T-helper 2 cell treated with Interferon-gamma antibody and Interleukin-4, amounts not matched to agents 5 μg/mL and 100 μg/mL, for 36 hours (primary cell): ENCODE measurements at places on chromosomes 12 and 14.

DNA sequence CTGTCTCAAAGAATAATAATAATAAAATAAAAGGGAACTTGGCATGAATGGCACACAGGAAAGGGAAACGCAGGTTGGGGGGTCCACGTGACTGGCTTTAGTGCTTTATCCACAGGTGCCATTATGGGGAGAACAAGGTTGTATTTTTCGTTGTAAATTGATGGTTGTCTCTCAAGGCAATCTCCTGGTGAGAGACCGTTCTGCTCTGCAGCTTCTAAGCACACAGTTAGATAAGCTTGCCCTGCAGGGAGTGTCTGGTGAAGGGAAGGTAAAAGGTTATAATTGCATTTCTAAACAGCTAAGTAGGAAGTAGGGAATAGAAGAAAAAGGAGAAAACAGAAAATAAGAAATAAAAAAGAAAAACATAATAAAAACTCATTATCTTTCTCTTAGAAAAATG lies 69.1 kb upstream of the CPSF6 start:
- DNase-seq, result no peak

DNA sequence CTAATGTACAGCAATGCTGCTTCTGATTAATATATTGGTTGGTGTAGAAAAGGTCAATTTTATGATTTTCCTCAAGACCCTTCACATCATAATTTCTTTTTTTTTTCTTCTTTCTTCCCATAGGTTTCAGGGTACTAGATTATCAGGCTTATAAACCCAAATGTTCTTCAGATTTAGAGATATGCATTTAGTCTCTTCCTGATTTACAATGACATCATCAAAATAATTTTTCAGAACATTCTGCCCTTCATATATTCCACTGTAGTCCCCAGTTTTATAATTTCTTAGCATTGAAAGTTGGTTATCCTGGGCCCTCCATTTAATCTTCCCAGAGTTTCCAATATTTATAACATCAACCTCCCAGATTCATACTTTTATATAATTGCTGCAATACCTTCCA lies 226.7 kb upstream of the LRFN5 start:
- DNase-seq, result no peak

- DNase-seq, result peak; percentile 69
Observed at GRCh38 chr14:58749066-58749669, 111.4 kb downstream of the DACT1 start.

DNA sequence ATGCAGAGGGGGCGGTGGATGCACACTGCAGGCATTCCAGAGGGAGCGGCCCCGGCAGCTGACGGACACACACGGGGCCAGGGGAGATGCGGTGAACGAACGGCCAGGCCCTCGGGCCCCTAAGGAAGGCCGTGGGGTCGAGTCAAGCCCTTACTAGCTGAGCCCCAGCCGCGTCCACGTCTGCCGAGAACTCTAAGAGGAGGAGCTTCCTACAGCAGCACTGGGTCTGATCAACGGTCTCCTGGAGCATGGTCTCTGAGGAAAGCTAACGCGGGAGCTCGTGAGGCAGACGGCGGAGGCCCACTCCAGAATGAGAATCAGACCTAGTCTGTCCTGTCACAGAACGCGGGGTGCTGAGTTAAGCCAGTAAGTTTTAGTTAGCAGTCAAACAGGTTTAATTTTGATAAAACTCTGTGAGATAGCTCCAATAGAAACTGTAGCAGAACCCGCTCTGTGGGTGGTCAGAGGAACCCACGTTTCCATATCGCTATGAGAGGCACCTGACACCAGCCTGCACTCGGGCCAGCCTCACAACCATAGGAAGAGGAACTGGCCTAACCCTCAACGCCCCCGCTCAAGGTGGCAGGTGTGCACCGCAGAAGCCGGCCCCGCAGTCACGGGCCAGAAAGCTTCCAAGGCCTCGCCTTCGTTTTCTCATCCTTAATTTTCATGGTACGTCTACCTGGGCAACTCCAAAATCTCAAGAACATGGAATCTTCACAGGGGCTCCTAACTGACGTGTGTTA lies 55.5 kb downstream of the CDC42BPB start:
- no peak for DNase-seq

GRCh38 chr12:9928607-9929006 lies 3.6 kb downstream of the CLEC2A start:
- DNase-seq, result no peak

DNA sequence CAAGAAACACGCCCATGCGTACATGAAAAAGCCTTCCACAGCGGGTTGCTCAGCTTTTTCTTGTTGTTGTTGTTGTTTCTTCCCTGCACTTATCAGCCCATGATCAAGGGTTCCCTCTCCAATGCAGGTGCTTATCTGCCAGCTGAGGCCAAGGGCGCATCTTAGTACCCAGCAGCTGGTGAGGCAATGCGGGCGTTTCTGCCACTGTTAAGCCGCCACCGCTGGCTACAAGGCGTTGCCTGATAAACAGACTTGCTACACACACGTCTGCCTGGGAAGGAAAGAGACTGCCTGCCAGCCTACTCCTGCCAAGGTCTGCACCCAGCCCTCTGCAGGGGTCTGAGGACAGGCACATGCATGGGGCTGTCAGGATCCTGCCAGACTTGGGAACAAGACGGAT lies 345.9 kb downstream of the BCL11B start:
- DNase-seq, result no peak

- DNase-seq, result no peak
Observed at GRCh38 chr12:4214877-4215228, 58.7 kb upstream of the CCND2 start.

- DNase-seq, result no peak
Observed at GRCh38 chr12:112020947-112021457, 7.8 kb downstream of the ERP29 start.

- no peak for DNase-seq
Observed at GRCh38 chr12:79298506-79298905, 392.3 kb downstream of the PAWR start.

- no peak for DNase-seq
Observed at GRCh38 chr12:50620109-50620977, 115.6 kb downstream of the DIP2B start.

DNA sequence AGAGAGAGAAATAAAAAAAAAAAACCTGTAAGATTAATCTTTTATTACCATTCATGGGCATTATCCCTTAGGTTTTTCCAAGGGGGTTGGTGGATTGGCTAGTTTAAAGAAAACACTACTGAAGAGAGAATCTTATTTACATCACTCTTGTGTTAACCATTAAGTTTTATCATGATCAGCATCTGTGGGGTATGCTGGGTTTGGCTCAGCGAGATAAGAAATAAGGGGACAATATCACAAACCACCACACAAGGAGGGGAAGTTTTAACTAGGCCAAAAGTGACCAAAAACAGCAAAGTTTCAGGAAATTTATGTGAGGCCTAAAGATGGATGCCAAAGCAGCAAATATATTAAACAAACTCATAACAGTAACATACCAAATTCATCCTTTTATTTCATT lies 548.6 kb downstream of the SLC16A7 start:
- DNase-seq, result no peak

DNA sequence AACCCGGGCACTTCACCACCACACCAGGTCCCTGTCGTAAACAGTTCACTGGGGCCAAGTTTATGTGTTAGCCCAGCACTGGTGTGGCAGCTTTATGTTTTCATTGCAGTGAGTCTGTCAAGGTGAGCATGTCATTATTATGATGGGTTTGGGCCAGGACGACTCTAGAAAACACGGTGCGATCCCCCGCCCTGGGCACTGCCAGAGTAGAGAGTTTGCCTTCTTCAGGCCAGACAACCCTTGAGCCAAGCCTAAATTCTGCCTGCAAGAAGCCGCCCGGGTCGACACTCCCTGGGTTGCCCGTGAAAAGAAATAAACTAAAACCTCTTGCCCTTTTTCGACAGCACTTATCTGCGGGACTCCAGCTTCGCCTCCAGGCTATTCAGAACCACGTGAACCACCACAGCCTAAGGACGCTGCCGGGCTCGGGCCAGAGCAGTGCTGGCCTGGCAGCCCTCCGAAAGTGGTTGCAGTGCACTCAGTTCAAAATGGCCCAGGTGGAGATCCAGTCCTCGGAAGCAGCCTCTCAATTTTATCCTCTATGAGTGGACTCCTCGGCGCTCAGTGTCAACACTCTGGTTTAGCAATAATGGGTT lies 81.8 kb downstream of the PRIMA1 start:
- DNase-seq, result no peak

- DNase-seq, result no peak
Observed at GRCh38 chr14:93068711-93069110, 47.0 kb downstream of the ITPK1 start.

- DNase-seq, result no peak
Observed at GRCh38 chr12:50387487-50387886, 8.9 kb downstream of the FAM186A start.

- DNase-seq, result no peak
Observed at GRCh38 chr14:77924141-77924948, 124.4 kb downstream of the ADCK1 start.

DNA sequence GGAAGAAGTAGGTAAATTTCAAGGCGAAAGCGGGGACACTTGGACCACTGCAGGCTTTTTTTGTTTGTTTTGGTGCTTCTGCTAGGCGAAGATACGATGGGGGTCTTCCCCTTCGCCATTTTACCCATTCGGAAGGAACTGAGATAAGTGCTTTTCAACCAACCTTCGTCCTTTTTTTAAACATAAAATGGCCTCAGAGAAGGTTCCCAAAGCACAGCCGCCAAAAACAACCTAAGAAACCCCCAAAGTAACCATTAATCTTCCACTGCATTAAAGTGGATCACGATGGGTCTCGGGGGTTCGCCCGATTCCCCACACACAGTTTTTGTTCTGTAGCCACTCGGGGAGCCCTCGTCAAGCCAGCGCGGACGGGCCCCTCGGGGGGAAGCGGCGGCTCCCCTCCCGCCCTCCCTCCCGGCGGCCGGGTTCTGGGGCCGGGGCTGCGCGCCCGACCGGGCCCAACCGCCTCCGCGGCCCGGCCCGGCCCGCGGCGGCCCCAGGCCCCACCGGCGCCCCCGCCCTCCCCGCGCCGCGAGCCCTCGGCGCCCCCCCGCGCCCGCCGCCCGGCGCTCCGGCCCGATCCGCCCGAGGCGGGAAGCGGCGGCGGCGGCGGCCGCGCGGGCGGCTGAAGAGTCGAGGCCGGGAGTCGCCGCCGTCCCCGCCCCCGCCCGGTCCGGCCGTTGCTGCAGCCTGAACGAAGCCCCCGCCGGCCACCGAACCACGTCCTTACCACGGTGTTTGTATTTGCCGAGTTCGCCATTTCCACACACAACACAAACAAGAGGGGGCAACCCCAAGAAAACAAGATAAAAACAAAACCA lies 790 bp downstream of the GTF2A1 start:
- peak; percentile 44 for DNase-seq

DNA sequence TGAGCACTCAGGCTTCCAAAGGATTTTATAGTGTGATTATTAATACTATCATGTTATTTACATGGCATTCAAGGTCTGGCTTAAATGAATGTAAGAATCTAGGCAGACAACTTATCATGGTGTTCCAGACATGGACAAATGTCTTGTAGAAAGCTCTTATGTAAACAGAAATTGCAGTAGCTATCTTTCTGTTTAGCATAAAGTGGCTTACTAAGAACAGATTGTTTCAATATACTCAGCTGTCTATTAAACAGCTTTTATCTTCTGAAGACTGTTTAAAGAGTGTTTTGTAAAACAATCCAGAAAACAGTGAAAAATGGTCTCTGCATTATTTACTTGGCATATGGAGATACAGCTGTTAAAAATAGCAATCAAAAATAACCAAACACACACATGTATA lies 1061.8 kb upstream of the SEL1L start:
- no peak for DNase-seq

DNA sequence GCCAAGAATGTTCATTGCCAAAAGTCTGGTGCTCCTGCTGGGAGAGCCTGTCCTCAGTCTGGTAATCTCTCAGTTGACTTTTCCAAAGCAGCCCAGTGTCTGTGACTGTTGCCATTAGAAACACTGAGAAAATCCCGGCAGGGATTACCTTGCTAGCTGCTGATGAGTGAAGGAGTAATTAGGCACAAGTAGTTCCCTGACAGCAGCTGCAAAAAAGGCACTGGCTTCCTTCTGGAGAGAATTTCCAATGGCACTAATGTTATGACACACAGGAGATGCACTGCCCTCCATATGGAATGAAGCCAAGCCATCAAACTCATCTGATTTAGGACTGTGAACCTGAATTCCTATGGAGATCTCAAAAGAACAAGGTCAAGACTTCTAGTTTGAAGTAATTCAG lies 1321.2 kb upstream of the SEL1L start:
- DNase-seq, result no peak

- no peak for DNase-seq
Observed at GRCh38 chr12:71157601-71158233, at the start of gene TSPAN8. TSS of gene TSPAN8 (minus strand) at chr12:71157999. CDS start at chr12:71157678, 321 bp downstream.

GRCh38 chr12:122947352-122947792 lies 18.9 kb downstream of the ABCB9 start:
- DNase-seq, result no peak

DNA sequence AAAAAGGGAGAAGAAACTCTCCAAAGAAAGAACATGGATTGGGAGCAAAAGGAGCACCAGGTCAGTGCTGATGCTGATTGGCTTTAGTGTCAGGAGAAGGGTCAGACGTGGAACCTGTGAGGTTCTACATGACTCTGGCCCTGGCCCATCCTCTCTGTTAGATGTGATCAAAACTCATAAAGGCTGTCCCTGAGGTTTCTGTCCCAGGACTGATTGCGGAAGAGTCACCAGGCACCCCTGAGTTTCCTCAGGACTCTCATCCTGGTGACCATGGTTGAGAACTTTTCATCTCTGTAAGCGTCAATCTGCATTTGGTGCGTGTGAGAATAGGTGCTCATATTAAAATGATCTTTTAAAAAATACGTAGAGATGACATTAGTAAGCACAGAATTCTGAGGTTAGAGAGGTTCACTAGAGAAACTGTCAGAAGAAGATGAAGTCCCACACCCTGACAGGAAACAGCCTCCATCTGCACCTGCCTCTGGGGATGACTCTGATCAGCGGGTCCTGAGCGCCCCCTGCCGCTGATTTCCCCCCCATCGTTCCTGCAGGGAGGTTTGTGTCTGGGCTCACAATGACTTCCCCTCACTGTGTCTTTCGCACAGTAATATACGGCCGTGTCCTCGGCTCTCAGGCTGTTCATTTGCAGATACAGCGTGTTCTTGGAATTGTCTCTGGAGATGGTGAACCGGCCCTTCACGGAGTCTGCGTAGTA lies 741.8 kb downstream of the TMEM121 start:
- peak; percentile 52 for DNase-seq

GRCh38 chr12:93530358-93530757 lies 42.1 kb upstream of the SOCS2 start:
- no peak for DNase-seq

DNA sequence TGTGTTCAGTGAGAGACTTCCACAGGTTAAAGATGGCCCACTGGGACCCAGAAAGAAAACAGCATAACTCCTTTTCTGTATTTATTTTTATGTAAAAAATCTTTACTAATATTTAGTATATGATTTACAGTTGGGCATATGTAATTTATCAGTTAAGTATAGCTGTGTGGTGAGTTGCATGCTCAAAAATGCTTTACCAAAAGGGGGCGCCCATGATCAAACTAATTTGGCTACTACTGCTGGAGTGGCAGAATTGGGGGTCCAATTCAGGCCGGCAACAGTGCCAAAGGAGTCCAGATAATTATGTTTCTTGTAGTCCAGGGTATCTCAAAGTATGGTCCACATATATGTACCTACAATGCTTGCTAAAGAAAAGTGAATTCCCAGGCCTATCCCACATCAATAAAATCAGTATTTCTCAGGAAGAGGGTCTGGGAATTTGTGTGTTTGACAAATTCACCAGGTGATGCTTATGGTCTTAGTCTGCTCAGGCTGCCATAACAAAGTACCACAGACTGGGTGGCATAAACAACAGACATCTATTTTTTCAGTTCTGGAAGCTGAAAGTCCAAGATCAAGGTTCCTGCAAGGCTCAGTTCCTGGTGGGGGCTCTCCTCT lies 152.0 kb downstream of the KTN1 start:
- DNase-seq, result peak; percentile 8

GRCh38 chr14:49861699-49862088 lies 9.1 kb upstream of the NEMF start:
- peak; percentile 65 for DNase-seq

- DNase-seq, result peak; percentile 75
Observed at GRCh38 chr12:53006810-53007309, 604 bp downstream of the EIF4B start.
